ENCODE measurements at places on chromosomes 2 and 18.

- no peak for DNase-seq
These were observed 3.8 kb upstream of the GCC2 start for GRCh38 chr2:108444941-108445840.

DNA sequence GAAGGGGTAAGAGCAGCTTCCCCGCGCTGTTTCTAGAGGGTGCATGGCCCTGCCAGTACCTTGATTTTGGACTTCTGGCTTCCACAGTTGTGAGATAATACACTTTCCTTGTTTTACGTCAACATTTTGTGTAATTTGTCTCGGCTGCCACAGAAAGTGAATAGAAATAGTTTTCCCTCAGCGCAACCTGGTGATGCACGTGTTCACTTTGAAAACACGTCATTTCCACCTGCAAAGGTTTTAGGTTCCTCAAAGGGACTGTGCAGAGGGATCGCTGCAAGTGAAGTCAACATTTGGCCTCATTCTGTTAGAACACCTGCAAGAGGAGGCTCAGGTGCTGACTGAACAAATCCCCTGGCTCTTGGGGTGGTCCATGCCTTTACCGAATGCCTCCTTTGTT is 71.7 kb downstream of the LONRF2 start:
- no peak for DNase-seq

- DNase-seq, result no peak
These were observed 225.9 kb upstream of the MGAT5 start for GRCh38 chr2:134027980-134028379.

DNA sequence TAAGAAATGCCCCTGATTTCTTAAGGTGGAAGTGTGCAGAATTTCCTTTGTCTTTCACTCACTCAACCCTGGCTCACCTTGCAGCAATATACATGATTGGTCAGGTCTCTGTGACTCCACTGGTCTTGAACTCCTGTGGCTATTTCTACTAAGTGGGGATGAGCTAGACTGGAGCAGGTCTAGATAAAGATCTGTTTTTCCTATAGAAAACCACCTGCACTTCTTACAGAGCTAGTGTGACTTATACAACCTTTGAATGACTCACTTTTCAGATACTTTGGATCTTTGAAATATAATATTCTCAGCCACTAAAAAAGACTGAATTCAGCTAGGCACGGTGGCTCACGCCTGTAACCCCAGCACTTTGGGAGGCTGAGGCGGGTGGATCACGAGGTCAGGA is 98.5 kb upstream of the KCTD1 start:
- no peak for DNase-seq

DNA sequence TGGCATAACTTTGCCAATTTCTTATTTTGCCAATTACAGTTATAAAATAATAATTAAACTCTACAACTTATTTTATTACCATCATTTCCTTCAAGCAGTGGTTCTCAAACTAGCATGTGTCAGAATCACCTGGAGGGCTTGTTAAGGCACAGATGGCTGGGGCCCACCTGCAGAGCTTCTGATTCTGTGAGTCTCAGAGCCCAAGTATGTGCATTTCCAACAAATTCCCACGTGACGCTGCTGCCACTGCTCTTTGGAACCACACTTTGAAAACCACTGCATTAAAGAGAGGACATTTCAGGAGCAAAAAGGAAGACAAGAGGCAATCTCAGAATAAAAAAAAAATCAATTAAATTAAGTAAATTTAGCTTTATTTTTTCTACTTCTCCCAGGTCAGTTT is 94.0 kb upstream of the HNRNPA3 start:
- DNase-seq, result no peak

- peak; percentile 36 for DNase-seq
These were observed 14.3 kb downstream of the SIX3 start for GRCh38 chr2:44955593-44956392.

DNA sequence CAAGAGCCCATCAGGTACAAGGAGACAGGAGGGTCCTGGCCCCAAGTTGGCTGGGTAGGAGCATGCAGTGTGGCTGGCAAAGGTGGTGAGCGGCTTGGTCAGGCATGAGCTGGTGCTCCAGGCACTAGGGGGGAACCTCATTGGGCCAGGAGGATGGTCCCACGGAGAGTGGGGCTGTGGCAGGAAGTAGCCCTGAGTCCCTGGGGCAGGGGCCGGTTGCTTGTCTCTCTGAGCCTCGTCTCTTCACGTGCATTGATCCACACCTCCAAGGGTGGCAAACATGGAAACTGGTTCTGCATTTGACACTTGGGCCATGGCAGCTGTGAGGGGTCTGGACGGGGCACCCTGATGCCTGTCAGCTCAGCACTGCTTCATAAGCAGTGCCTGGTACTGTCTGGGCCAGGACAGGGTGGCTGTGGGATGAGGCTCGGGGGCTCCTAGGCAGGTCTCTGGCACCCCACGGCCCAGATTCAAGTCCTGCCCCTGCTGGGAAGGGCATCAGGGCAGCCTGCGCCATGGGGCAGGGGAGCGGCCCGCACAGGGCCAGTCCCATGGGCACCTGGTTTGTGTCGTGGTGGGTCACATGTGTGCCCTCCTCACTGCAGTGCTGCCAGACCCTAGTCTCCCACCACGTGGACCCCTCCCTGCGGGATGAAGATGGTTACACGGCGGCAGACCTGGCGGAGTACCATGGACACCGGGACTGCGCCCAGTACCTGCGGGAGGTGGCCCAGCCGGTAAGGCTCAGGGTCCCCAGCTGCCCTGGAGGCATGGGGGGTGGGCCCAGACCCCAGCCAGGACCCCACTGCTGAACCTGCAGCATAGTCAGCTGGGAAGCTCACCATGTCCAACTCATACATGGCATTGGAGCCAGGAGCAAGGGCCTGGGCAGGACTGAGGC is 16.4 kb downstream of the ESPNL start:
- no peak for DNase-seq

DNA sequence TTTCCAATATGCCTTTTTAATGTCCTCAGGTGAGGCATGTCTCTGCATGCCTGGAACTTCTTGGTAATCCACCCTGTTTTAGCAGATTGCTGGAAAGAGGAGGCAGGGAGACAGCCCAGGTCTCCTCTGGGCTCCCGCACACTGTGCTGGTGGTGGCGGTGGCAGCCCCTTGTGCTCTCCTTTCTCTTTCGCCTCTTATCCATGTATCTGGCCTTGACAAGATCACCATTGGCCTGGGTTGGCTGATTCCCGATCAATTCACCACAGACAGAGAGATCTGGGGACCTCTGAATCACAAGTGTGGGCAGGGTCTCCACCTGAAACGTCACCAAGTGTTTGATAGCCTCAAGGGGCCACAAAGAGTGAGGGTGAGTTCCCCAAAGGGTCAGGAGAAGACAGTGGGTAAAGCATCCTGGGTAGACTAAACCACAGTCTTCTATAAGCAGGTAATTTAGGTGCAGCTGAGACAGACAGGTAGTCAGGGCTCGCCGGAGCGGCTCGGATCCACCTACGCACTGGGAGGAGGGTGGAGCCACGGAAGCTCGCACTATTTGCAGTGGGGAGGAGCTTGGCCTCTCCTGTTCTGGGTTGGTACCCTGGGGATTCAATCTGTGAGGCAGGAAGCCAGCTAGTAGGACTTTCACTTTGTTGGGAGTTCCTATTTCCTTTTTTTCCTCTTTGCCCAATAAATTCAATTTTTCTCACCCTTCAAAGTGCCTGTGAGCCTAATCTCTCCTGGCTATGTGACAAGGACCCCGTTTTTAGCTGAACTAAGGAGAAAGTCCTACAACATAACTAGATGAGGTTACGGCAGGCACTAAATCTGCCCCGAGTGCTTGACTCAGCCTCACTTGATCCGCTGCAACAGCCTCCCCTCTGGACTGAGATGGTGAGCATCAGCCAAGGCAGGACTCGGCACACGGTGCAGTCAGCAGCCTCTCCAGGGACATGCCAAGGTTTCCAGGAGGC is 57.6 kb downstream of the SLC4A3 start:
- DNase-seq, result peak; percentile 27

DNA sequence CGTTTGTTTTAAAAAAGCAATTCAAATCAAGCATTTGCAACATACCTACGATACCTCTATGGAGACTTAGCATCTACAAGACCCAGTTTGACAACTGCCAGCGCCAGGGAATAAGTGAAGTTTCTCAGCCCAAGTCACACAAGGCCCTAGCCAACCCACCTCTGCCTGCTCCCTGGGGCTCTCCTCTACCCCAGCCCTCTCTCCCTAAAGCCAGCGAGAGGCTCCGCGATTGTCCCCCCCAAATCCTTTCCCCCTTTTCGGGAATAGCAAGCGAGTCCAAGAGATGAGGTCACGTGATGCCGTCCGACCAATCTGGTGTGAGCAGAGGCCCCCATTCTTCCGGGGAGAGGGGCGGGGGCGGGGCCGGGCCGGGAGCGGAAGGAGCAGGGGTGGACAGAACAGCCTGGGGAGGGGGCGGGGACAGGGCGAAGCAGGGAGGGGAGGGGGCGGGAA is 102.2 kb upstream of the RAB6C start:
- peak; percentile 83 for DNase-seq

- peak; percentile 45 for DNase-seq
These were observed 18.5 kb upstream of the NTSR2 start for GRCh38 chr2:11688222-11689069.

DNA sequence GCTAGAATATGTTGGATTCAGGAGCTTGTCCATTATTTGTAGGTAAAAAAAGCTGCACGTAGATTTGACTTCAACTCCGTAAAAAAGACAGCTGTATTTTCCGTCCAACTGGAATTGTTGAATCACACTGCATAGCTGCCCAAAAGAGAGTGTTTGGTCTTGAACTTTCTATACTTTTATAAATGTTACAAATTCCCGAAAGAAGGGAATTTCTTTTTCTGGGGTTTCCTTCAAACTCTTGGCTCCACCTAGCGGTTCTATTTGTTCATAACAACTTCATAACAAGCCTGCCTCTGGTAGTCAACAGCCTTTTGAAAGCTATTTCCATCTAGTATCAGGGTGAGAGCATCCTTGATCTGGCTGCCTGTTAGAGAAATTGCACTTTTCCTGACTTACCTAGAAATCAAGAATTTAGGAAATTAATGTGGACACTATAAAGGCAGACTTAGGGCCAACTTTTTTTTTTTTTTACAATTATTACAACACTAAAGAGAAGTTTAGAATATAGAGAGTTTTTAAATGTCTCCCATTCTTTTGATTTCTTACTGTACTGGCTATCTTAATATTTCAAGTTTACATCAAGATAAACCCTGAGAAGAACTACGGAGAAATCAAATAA is 48.1 kb downstream of the TMEM185B start:
- DNase-seq, result peak; percentile 34

GRCh38 chr2:196498962-196499361 is 140.6 kb upstream of the CCDC150 start:
- DNase-seq, result no peak

DNA sequence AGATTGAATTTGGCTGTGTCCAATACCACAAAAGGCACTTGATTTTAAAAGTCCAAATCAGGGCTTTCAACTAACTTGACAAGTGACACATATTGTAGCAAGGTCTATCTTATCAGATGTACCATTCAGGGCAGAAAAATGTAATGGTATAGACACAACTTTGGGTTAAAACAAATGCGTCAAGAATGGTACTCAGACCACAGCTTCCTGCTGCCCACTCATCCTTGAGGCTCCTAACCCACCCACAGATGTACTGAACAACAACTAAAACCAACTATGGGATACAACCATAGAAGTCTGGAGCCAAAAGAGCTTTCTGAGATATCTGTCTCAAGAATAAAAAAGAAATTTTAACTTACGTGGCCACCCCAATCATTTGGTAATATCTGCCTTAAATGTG is 105.2 kb downstream of the RBM43 start:
- DNase-seq, result no peak

- DNase-seq, result no peak
These were observed 2.0 kb downstream of the SP9 start for GRCh38 chr2:174336501-174337336.

All from NCI-H2029 (cell line).